ENCODE measurements at places on chromosomes 2 and 18.

- DNase-seq = peak; percentile 13
Observed at GRCh38 chr2:164430166-164430783, 191.0 kb downstream of the GRB14 start.

DNA sequence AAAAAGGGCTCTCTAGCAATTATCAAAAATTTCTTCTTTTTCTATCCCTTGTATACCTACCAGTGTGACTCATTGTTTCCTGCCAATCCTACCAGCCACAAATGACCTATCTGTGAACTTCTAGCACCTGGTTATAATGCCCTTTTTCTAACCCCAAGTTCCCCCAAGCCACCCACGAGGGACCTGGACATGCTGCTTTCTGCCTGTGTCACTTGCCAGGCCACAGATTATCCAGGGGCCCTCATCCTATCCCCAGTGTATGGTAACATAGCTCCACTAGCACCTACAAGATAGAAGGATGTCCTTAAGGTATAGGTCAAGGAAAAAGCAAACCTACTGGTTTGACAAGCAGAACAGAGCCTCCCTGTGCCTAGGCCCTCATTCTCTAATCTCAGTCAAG is 26.8 kb downstream of the AAK1 start:
- no peak for DNase-seq

DNA sequence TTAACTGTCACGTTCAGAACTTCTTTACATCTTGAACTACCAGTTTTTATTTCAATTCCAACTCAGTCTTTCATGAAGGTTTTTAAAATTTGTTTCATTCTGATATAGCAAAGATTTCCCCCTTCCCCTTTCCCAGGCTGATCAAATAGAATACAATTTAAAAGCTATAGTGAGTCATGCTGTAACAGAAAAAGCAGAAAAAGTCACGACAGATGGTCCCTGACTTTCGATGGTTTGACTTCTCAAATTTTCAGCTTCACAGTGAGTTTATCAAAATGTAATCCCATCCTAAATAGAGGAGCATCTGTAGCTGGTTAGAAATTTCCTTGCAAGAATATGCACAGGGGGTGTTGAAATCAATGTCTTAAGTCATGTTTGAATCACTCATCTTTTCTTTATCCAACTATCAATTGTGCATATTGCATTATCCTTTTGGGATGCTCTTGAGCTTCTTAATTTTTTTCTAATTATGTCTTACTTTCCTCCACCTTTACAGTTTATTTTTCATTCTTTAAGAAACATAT is 500.3 kb downstream of the LRP1B start:
- no peak for DNase-seq

DNA sequence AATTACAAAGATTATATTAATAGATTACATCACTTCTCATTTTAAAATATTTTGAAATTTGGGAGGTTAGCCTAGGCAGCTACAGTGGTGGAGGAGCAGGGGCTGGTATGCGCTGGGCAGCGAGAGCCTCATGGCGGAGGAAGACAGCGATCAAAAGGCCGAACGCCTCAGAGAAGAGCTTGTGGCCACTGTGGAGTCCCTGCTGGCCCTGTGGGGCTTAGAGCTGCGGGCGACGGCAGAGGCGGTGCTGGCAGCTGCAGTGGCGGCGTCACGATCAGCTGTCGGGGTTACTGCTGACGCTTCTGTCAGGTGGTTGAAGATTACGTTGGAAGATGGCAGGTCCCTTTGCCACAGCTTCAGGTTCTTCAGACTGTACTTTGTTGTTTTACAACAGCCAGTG is 87.4 kb downstream of the ROCK2 start:
- DNase-seq = no peak

DNA sequence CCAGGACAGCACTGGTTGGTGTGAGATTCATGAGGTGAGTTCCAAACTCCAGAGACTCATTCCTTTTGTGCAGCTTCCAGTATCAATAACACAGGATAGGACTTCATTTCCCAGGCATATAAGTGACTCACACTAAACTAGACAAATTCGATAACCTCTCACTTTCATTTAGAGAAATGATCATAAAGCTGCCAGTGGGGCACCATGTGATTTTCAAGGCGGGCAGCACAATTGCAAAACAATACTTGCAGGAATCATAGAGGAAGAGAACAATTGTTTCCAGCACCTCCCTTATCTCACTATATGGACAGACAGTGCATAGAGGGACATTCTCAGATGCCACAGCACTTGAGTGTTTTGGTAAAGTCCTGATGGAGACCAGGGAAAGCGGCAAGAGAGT is 31.3 kb upstream of the DNAH7 start:
- no peak for DNase-seq

DNA sequence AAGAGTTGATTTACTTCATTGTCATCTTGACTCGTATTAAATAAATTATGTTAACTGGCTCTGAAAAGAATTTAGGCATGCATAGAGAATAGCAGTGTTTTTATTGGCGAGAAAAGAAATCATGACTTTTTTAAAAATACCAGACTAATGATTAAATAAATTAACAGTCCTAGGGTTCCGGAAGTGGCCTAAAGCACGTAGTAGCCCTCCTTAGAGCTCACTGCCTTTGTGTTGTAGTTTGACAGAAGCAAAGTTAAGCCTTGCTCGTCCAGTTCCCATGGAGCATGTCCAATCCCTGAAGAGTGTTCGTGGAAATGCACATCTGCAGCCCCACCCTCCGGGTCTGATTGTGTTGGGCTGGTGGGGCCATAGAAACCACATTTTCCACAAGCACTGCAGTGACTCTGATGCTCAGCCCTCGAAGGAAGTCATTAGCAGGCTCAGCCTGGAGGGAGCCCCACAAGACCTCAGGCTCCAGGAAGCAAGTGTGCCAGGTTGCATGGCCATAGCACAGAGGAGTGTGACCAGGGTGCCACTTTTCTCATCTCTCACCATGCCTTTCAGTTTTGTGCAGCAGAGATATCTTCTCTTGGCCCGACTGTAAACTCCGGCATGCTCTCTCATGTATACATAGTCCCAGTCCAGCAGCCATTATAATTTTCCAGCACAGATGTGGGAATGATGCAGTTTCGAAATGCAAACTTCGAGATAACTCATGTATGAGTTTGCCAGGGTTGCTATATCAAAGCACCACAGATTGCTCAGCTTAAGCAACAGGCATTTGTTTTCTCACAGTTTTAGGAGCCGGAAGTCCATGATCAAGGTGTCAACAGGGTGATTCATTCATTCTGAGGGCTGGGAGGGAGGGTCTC is 188.6 kb upstream of the SH3BP4 start:
- peak; percentile 47 for DNase-seq

- no peak for DNase-seq
Observed at GRCh38 chr2:224310943-224311625, 90.8 kb downstream of the FAM124B start.

- no peak for DNase-seq
Observed at GRCh38 chr2:53289309-53290006, 478.1 kb upstream of the CHAC2 start.

GRCh38 chr18:50209311-50209710 is 14.4 kb upstream of the MYO5B start:
- no peak for DNase-seq

DNA sequence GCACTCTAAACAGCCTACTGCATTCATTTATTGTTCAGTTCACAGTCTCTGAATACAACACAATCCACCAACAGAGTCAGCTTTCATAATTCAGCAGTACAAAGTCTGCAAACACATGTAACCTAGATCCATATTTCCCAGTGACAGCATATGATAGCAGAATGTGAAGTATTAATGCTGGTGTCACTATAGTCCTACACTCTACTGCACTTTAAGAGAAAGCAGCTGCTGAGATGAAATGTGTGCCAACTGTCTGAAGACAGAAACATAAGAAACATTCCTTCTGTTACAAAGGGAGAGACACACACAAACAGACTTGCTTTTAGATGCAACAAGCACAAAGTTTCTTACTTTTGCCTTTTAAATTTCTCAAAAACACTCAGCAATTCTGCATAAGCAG is 441.8 kb downstream of the ZEB2 start:
- no peak for DNase-seq

- DNase-seq = no peak
Observed at GRCh38 chr2:9303528-9304225, 97.1 kb downstream of the ASAP2 start.

- peak; percentile 13 for DNase-seq
Observed at GRCh38 chr2:178756843-178757242, 50.4 kb downstream of the TTN start.

GRCh38 chr18:820591-821165 is 8.6 kb upstream of the YES1 start:
- no peak for DNase-seq

- no peak for DNase-seq
Observed at GRCh38 chr2:71935262-71935848, 212.3 kb downstream of the CYP26B1 start.

- peak; percentile 93 for DNase-seq
Observed at GRCh38 chr2:204842661-204843485, 297.6 kb downstream of the PARD3B start.

DNA sequence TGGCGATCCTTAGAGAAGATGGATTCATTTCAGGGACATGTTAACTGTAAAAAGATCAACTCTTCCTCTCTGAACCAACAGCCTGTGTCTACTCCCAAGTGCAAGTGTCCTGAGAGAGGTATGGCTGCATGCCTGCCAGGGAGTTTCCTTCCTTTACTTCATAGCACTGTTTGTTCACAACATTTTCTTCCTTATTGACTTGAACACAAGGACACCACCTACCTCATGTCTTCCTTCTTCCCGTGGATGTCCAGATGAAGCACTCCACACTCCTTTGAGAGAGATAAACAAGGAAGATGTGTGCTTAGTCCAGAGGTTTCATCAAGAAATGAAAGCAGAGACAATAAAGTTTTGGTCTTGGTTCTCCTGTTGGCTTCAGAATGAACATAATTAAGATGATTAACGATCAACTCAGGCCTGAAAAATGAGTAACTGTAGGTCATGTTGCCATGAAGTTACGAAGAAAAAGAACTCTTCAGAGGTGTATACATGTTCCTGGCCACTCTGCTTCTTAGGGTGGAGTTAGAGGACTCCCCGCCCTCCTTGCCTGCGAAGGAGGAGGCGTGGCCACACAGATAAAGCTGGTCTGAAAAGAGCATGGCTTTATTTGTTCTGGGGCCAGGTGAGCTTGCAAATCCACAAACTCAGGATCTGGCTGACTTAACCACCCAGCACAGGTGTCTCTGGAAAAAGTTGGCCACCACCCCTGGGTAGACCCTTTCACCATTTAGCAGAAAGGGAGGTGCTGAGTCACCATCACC is 155.0 kb upstream of the KCTD1 start:
- no peak for DNase-seq

- no peak for DNase-seq
Observed at GRCh38 chr2:180478883-180479282, 471.8 kb upstream of the CWC22 start.

DNA sequence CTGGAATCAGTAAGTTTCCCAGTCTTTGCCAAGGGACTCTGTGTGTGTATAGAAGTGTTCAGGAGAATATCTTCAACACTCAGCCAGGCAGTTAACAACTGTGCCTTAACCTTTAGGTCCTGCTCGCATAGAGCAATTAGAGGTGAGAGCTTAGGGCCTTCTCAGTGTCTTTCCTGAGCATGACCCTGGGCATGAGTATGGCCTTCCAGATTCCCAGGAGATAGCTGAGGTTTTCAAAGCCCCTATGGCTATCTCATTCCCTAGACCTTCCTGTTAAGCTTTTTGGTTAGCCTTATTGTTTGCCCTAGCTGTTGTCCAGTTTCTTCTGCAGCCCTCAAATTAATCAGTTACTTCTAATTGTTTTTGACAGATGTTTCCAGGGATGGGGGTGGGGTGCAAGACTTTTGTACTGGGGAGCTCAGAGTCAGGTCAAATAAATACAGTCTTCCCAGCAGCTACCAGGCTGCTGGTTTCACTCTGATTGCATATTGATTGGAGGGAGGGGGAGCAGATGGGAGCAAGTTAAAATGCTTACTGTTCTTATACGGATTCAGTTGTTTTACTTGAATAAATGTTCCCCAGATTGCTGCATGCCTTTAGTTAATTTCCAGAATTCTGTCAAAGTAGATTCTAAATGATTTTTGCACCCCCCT is 23.1 kb downstream of the PDK1 start:
- no peak for DNase-seq

DNA sequence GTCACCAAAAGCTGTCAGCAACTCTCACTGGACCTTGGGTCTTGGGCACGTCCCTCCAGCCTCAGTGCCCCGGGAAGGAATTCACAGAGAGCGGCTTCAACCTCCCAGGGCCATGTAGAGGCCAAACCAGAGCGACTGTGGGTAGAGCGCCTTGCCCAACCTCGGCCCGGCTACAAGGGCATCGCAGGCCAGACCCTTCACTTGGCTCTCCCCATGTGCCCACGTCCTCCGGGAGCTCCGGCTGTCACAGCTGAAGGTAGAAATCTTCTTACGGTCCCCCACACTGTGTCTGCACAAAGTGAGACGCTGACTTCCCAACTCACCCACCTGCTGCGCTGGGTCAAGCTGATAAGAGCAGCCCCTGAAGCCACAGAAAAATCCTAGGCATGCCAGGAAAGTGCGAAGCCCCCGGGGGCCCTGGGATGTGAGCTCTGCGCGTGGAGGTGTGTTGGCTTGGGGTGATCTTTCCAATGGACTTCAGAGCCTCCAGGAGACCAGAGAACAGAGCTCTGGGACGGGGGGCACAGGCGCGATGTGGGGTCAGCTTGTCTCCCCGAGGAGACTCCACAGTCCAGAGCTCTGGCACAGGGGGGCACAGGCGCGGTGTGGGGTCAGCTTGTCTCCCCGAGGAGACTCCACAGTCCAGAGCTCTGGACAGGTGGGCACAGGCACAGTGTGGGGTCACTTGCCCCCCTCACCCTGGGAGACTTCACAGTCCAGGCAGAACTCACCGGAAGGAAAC is 105.5 kb downstream of the RTP5 start:
- DNase-seq = no peak

GRCh38 chr18:57353940-57354461 is 1.6 kb downstream of the ST8SIA3 start:
- peak; percentile 4 for DNase-seq

- DNase-seq = peak; percentile 99
Observed at GRCh38 chr2:237208373-237209260, 122.9 kb downstream of the COPS8 start.

GRCh38 chr2:135792401-135793150 is 44.4 kb downstream of the LCT start:
- DNase-seq = no peak
